ENCODE measurements at places on chromosomes 7 and 10. TPM values are rescaled to one million over a fixed set of nuclear protein-coding genes. Genes with fewer than 3 reads are reported as not detected.

GRCh38 chr7:30852308-30852684 is 59.4 kb upstream of the AQP1 start:
- no peaks in the 10 kb centered on the region for H3K36me3 ChIP-seq
- H3K4me3 ChIP-seq = no peak overlapping the region
- no peak overlapping the region for H3K27ac ChIP-seq
- H3K27me3 ChIP-seq = no peaks in the 10 kb centered on the region
- peaks cover 9% of the 10 kb centered on the region for H3K4me1 ChIP-seq

GRCh38 chr7:45659496-45660139 is 85.5 kb downstream of the ADCY1 start:
- H3K27ac ChIP-seq = no peak overlapping the region
- no peak overlapping the region for H3K4me3 ChIP-seq
- no peak for DNase-seq
- H3K27me3 ChIP-seq = no peaks in the 10 kb centered on the region
- H3K4me1 ChIP-seq = no peaks in the 10 kb centered on the region

DNA sequence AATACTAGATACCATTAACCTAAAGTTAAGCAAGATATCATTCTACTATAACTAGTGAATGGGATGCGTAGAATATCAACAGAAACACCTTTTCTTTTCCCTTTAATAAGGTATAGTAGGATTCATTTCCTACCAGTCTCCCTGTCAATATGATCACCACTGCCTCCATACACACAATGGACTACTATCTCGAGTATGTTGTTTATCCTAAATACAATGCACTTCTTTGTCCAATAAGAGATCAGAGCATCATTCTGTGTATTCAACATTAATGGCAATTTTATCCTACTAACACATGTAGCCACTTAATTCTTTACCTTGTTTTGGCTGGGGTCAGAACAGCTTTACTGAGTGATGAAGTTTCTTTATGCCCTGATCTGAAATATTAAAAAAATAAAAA is 276.3 kb downstream of the TFEC start:
- H3K4me3 ChIP-seq = no peak overlapping the region
- H3K36me3 ChIP-seq = no peaks in the 10 kb centered on the region
- DNase-seq = no peak
- no peaks in the 10 kb centered on the region for H3K4me1 ChIP-seq

DNA sequence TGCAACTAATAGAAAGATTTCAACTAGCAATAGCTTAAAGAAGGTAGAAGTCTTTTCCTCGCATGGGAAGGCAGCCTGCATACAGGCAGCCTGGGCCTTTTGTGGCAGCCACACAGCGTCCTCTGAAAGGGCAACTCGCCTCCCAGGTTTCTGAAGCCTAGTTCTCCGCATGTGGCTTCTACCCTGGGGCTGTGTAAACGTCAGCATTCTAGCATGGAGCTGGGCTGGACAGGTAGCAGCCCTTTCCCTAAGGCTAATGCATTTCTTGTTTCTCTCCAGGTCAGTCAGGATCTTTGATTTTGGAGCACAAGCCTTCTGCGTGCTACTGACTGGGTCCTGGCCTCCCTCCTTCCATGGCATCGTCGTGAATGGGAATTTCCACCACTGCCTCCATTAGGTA is 23.8 kb upstream of the SEC61G start:
- no peak for DNase-seq
- H3K4me3 ChIP-seq = no peak overlapping the region
- H3K27ac ChIP-seq = no peak overlapping the region
- H3K36me3 ChIP-seq = no peaks in the 10 kb centered on the region
- no peaks in the 10 kb centered on the region for H3K4me1 ChIP-seq
- H3K27me3 ChIP-seq = no peaks in the 10 kb centered on the region

GRCh38 chr10:68566351-68566750 is 6.2 kb downstream of the TET1 start:
- H3K4me3 ChIP-seq = no peak overlapping the region
- no peak overlapping the region for H3K27ac ChIP-seq
- H3K4me1 ChIP-seq = peaks cover 8% of the 10 kb centered on the region
- DNase-seq = no peak

- H3K27me3 ChIP-seq = no peaks in the 10 kb centered on the region
- DNase-seq = no peak
- H3K4me1 ChIP-seq = peaks cover 2% of the 10 kb centered on the region
- H3K36me3 ChIP-seq = no peaks in the 10 kb centered on the region
- no peak overlapping the region for H3K4me3 ChIP-seq
- H3K27ac ChIP-seq = no peak overlapping the region
These were observed 75.7 kb downstream of the C10orf105 start for GRCh38 chr10:71643904-71644303.

GRCh38 chr7:121083138-121083789 is 94.8 kb downstream of the CPED1 start:
- H3K4me1 ChIP-seq = no peaks in the 10 kb centered on the region
- no peak overlapping the region for H3K4me3 ChIP-seq
- H3K27ac ChIP-seq = no peak overlapping the region
- H3K27me3 ChIP-seq = no peaks in the 10 kb centered on the region
- H3K36me3 ChIP-seq = no peaks in the 10 kb centered on the region

DNA sequence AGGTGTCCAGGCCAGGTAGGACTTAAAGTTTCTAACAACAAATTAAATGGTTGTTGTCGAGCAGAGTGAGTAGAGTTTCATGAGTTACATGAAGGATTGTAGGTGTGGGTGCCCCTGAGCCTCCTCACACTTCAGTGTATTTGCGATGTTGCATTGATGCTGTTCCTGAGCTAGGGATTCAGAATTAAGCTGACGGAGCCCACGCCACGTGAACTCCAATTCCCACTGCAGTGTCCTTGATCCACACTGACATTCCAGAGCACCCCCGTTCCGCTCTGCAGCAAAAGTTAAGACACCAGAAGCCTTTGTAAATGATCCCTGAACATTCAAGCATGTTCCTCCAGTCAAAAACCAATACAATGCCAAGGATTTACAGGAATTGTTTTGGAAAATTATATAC is 78.8 kb upstream of the SEC61G start:
- peak overlapping the region; percentile 14 for H3K27ac ChIP-seq
- peaks cover 13% of the 10 kb centered on the region for H3K4me1 ChIP-seq
- no peaks in the 10 kb centered on the region for H3K36me3 ChIP-seq
- H3K27me3 ChIP-seq = no peaks in the 10 kb centered on the region
- no peak for DNase-seq
- H3K4me3 ChIP-seq = no peak overlapping the region

ZNF777 gene
- 9.4 TPM for total RNA-seq

SORCS1 gene
- total RNA-seq = 0.10 TPM

ANKRD30A gene
- not detected for total RNA-seq
